ENCODE measurements at places on chromosomes 7 and 10. TPM values are rescaled to one million over a fixed set of nuclear protein-coding genes. Genes with fewer than 3 reads are reported as not detected.

Gene COL28A1
- total RNA-seq = 0.28 TPM

DNA sequence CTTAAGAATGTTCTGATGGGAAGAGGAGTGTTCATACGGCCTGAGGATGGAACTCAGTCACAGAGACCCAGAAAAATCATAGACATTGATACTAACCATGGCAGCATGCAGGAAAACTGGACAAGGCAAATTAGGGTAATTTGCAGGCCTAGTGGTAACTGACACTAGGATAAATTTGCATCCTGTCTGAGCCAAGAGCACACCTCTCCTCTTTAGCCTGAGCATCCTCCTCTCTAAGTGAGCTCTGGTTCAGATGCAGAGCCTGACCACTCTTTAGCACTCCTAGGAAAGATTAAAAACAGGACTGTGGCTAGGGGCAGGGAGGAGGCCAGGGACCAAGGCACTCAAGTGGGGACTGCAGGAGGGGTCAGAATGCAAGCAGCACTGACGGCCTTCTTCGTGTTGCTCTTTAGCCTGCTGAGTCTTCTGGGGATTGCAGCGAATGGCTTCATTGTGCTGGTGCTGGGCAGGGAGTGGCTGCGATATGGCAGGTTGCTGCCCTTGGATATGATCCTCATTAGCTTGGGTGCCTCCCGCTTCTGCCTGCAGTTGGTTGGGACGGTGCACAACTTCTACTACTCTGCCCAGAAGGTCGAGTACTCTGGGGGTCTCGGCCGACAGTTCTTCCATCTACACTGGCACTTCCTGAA is at the start of gene TAS2R41:
Gene TAS2R41 (plus strand): TSS at position 373 of the 650 bp plus-strand sequence. CDS start 0 bp downstream, at position 373.
- H3K36me3 ChIP-seq = no peaks in the 10 kb centered on the region
- H3K27ac ChIP-seq = no peak within 1 kb of the TSS
- DNase-seq = no peak
- no peak within 1 kb of the TSS for H3K4me3 ChIP-seq
- no peaks in the 10 kb centered on the region for H3K27me3 ChIP-seq

GRCh38 chr7:137946011-137946410 is 55.9 kb downstream of the CREB3L2 start:
- DNase-seq = no peak
- H3K36me3 ChIP-seq = peaks cover 2% of the 10 kb centered on the region
- H3K4me1 ChIP-seq = peaks cover 53% of the 10 kb centered on the region
- no peak overlapping the region for H3K4me3 ChIP-seq
- H3K27me3 ChIP-seq = no peaks in the 10 kb centered on the region
- H3K27ac ChIP-seq = peak overlapping the region; percentile 53

GRCh38 chr10:10865303-10865702 is 152.4 kb upstream of the CELF2 start:
- DNase-seq = no peak
- H3K4me3 ChIP-seq = no peak overlapping the region
- no peaks in the 10 kb centered on the region for H3K27me3 ChIP-seq
- H3K36me3 ChIP-seq = peaks cover 2% of the 10 kb centered on the region
- H3K27ac ChIP-seq = no peak overlapping the region

Gene HPSE2
- total RNA-seq = not detected

GRCh38 chr10:100653957-100654781 is 91.2 kb upstream of the PAX2 start:
- H3K4me1 ChIP-seq = peaks cover 29% of the 10 kb centered on the region
- DNase-seq = peak; percentile 43
- H3K27ac ChIP-seq = no peak overlapping the region

DNA sequence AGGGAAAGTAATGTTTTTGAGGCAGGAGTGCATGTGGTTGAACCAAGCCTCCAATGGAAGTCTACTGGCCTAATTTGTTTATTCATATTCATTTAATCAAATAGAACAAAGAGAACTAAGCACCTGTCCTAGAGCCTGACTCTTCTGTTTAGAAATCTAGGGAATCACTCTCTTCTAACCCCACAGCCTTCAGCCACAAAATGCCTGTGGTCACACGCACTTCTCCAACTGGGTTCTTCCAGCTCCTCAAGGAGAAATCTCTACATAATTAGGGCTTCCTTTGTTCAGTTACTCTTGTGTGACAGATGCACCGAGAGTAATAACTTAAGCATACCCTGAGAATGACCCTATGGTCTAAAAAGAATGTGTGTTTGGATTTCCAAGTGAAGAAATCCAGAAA is 133.7 kb upstream of the NAMPT start:
- no peak overlapping the region for H3K4me3 ChIP-seq
- H3K27me3 ChIP-seq = peaks cover 1% of the 10 kb centered on the region
- H3K27ac ChIP-seq = peak overlapping the region; percentile 8
- peaks cover 18% of the 10 kb centered on the region for H3K4me1 ChIP-seq

DNA sequence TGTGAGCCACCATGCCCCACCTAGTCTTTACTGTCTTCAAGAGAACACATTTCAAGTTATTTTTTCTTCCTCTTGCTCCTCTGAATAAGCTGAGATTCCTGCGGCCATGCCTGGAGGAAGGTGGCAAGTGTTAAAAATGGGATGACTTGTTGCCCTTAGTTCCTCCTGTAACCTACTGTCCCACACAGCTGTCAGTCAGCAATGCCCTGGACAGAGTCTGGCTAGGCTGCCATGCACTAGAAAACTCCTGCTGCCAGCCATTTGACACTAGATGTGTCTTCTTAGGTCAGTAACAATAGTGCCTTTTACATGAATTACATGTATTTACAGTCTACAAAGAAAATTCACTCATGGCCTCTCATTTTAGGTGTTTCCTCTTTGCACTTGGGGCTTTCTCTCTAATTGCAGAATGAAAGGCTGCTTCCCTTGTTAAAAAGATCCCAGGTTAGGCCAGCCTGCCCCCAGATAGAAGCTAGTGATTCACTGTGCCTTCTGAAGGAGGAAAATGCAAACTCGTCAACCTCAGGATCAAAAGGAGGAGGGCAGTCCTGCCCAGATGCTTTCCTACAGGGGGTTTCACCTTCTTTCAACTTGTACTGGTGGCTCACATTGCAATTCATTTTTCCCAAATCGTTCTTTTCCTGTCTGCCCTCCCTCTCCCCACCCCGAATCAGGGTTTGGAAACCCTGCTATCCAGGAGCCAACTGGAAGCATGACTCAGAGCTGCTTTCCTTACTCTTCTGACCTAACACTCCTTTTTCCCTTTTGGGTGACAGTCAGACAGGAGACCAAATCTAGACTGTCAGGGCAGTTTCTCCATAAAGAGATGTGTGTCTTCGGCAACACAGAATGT is 136.6 kb downstream of the SPAG6 start:
- no peak for DNase-seq
- peaks cover 56% of the 10 kb centered on the region for H3K27me3 ChIP-seq
- no peak overlapping the region for H3K27ac ChIP-seq
- peaks cover 2% of the 10 kb centered on the region for H3K4me1 ChIP-seq
